ENCODE measurements at places on chromosomes 2 and 18.

DNA sequence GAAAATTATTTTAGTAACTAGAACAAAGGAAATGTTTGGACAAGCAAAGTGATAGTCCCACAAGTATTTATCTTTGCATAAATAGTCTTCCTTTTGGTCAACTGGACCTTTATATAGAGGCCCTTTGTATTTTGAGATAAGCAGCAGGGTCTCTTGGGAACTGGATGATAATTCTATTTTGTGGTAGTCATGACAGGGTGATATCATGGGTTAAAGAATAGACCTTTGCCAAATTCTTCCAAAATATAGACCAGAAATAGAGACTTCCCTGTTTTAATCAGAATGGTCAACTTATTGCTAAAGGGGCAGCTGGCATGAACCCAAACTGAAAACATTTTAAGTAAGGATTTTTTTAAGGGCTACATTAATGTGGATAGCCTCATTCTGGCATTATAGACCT, 10.5 kb downstream of the PLEK start:
- no peak for DNase-seq

GRCh38 chr2:168700615-168701245, 101.7 kb upstream of the NOSTRIN start:
- DNase-seq, result no peak

DNA sequence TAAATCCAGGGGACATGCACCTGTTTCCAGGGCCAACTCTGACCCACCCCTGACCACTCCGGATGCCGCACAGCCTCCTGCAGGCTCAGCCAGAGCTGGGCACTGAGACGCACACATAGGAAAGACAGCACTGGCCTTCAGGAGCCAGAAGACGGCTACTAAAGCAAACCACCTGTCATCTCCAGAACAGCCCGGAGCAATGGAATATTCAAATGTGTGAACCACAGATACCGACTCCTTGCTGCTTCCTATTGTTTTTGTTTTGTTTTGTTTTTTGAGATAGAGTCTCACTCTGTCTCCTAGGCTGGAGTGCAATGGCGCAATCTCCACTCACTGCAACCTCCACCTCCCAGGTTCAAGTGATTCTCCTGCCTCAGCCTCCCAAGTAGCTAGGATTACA, 94.0 kb downstream of the LAMA1 start:
- no peak for DNase-seq

GRCh38 chr2:173044686-173045085, 31.0 kb upstream of the MAP3K20 start:
- DNase-seq, result no peak

GRCh38 chr2:186518945-186519344, 32.9 kb downstream of the ZC3H15 start:
- no peak for DNase-seq

- DNase-seq, result no peak
These were observed 98.8 kb upstream of the TAF1B start for GRCh38 chr2:9744256-9745004.

DNA sequence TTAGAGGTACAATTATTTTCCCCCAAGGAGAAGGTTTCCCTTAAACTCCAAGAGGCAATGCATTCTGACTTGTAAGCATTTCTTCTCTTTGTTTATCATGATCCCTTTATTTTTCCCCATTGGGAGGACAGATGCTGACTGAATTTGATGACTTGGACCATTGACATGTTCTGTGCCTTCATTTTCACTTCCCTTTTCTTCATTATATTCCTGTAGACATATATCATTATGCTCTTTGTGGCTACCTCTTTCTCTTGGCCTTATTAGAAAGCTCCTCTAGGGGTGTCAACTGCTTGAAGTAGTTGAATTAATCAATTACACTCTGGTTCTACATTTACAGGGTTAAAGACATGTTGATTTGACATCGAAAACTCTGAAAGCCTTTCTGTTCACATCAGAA, 330.0 kb upstream of the DCC start:
- DNase-seq, result no peak

GRCh38 chr18:10002280-10002679, 88.5 kb downstream of the VAPA start:
- no peak for DNase-seq

DNA sequence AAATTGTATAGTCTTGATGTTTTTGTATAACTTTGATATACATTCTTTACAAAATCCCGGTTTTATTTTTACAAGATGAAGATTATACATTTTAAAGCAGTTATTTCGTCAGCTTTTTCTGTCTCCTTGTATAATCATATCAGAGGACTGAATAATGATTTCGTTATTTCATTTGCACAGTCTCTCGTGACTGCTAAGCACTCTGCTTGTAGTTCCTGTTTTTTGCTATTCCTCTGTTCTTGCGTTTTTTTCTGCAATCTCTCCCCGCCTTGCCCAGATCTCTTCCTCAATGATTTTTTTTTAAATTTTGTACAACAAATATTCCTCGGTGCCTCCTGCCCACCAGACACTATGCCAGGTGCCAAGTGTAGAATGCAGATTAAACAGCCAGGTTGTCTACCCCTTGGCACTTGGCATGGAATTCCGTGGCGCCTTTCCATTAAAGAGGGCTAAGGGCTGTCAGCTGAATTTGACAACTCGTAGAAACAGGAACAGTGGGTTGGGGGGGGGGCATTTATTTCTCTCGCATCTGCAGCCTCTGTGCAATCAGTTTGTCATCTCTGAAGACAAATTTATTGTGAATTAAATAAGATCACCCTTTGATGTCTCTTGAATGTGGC, 69.6 kb downstream of the KLHL29 start:
- no peak for DNase-seq

DNA sequence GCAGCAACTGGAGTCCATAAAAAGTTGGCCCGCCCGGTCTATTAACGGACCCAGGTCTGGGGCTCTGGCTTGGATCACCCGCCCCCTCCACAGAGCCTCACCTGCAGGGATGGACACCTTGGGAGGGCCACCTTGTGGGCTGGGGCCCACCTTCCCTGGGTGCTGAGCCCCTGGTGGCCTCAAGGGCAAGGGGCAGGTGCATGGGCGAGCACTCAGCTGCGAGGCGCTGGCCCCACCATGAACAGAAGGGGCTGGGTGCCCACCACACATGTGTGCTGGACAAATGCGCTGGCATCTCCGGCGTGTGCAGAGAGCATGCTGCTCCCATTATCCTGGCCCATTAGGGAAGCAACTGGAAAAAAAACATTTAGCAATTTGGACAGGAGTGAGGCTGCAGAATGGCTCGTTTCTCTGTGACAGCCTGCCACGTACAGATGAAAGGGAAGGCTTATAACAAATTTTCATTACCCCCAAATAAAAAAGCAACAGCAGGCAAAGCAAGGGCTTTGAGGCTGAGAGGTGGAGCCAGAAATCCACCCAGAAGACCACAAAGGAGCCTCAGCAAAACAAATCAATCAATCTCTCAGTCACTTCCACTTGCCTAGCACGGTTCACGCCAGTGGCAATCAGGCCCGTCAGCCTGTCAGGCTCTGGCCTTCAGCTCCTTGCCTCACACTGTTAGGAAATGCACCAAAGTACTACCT, 253.1 kb upstream of the ZNF521 start:
- DNase-seq, result no peak
